ENCODE measurements at places on chromosomes 3 and 15. TPM values are rescaled to one million over a fixed set of nuclear protein-coding genes. Genes with fewer than 3 reads are reported as not detected.

GRCh38 chr15:63675263-63675662 is 78.1 kb downstream of the FBXL22 start:
- DNase-seq = no peak

DNA sequence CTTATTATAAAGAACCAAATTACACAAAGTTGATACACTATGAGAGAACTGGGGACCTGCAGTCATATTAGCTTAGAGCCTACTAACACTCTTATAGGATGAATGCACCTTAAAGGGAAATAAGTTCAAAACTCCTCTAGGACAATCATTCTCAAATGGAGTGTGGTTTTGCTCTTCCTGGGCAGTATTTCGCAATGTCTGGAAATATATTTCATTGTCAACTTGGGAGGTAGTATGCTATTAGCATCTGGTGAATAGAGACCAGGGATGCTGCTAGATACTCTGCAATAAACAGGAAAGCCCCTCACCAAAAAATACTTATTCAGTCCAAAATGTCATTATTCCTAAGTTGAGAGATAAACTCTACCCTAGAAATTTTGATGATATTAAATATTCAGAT is 451.4 kb upstream of the ARPP21 start:
- no peak for DNase-seq

GRCh38 chr3:78994174-78995027 is 773.4 kb downstream of the ROBO1 start:
- no peak for DNase-seq

DNA sequence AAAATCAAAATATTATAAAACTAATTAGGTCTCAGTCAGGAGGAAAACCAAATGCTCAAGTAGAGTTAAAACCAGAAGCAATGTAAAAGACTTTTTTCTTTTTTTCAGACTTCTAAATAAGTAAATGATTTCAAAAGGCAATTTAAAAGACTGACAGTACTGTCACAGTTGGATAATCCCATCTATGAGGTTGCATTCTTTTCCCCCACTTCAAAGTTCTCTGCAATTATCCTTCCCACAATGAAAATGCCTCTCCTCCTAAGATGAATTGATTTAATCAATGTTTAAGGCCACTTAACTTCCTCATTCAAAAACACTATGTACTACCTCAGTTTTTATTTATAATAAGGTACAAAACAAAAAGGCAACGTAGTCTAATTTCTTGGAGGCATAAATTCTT is 8.1 kb downstream of the MRPL3 start:
- DNase-seq = no peak

DNA sequence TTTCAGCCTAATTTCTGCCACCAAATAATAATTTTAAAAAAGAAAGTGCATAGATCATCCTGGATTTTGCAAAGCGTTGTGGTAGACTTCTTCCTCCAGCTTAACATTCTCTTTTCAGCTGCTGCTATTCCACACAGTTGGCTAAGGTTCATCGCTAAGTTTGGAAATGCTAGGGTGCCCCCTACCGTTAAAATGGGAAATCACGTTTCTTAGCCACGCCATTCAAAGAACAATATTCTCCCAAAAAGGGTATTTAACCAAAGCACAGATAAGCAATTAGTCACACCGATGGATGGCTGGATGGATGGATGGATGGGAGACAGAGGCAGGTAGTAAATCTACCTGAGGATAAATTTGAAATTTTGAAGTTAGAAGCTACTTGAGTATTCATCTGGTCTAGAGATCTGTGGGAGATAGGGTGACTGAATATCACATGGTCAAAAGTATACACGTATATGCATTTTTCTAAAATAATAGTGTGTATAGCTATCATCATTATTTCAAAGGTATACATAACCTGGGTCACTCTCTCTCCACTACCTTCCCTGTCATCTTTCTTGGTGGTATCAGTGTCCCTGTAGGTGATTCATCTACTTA is 67.2 kb downstream of the EFHB start:
- DNase-seq = no peak

- DNase-seq = no peak
These were observed 108.1 kb downstream of the USP13 start for GRCh38 chr3:179760944-179761343.

GRCh38 chr15:80549191-80549590 is 145.0 kb downstream of the ARNT2 start:
- DNase-seq = no peak

DNA sequence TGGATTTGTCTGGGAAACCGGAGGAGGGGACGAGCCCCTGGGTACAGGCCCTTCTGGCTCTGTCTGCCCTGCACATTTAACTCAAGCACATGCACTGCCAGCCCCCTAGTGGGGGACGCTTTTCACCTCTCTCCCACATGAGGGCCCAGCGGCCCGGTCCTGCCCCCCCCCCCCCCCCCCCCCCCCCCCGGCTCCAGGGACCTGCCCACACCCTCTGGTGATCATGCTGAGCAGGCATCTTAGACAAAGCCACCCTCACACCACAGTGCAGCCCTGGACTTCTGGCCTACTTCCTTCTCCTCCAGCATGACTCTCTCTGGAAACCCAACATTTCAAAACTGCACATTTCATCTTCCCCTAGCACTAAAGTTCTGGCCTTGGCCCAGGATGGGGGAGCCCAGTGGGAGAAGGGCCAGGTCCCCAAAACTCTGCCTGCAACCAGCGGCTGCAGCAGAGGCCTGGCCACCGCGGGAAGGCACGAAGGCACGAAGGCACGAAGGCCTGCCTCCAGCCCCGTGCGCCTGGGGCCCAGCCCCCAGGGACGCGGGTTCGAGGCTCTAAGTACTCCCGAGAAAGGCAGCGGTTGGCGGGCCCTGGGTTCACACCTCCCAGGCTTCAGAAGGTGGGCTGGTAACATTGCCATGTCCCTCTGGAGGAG is 14.1 kb downstream of the KLF15 start:
- DNase-seq = peak; percentile 74

DNA sequence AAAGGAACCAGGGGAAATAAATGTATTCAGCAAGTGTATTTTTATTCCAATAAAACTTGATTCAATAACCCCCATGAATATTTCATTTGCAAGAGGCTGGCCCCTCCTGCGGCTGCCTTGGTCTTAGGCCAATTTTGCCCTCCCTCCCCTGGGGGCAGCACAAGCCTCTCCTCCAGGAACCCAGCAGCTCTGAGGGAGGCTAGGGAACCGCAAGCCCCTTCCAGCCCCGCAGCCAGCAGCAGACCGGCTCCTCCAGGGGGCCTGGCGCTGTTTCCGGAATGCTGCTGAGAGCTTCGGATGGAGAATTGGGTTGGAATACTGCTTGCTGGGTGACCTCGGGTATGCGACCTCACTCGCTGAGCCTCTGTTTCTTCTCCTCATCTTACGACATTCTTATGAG is 150.1 kb downstream of the RAB11A start:
- no peak for DNase-seq

- no peak for DNase-seq
These were observed 435.0 kb downstream of the FOXP1 start for GRCh38 chr3:71148455-71149060.

DNA sequence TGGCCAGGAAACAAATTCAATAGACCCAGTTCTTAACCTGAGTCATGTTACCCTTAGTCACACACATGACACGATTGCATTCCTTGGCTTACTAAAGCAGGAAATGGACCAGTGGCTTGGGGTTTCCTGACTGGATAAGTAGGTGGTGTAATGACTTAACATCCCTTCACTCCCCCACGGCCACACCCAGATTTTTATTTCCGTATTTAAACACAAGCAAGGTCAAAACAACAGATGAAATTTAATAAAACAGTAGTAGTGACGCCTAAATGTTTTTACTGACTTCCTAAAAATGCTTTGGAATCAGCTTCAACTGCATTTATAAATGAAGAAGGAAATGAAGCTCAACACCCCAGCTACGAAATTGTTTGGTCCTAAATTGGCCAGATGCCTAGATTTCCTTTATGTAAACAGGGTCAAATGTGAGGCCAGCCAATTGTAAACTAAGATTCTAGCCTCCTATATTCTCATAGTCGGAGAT is 324.3 kb downstream of the CHST2 start:
- DNase-seq = no peak

DNA sequence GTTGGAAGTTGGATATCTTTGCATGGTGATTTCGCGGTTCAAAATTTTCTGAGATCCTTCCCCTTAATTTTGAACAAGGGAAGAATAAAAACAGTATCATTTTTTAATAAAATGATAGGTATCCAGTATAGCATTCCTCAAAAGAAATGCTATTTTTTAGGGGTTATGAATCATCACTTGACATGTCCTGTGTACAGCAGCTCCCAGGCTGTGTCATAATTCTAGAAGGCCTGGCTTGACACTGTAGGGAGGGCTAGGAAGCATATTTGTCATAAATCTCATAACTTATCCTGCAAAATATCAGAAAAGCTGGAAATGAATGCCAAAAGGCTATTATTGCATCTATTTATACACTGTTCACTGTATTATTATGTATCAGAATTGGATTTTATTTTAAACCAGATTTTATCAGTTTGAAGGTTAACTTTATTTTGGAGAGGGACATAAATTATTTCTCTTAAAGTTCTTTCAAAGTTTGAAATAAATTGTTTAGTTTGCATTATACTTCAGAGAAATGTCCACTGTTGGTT is 539.1 kb upstream of the ROBO2 start:
- no peak for DNase-seq

DNA sequence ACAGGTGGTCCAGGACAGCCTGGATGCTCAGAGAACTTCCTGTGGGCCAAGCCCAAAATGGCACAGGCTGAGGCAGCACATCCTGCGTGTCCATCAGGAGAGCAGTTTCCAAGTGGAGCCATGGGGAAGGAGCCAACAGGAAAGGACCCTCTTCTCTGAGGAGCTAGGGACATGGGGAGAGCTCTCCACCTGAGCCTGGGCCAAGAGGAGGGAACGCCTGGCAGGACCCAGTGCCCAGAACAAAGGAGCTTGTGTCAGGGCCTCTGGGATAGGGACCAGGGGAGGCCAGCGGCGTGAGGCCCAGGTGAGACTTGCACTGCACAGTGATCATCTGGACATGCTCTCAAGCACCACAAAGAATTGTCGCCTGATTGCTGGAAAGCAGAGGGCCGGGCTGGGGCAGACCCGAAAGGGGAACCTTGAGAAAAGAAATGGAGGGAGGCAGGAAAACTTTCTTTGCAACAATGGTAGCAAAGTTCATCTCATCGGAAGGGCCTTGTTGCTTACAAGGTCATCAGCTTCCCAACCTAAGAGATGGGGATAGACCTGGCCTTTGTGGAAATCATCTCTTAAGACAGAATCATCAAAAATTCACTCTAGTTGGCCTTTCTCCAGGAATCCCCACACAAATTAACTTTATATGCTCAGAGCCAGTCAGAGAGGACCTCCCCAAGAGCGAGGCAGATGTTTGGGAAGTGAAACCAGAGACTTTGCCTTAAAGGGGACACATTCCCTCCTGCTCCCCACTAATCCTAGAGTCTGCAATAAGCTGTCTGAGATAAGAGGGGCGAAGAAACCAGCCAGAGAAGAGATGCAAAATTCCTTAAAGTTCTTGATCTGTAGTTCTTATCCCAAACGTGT is 47.7 kb upstream of the HES1 start:
- DNase-seq = peak; percentile 62

DNA sequence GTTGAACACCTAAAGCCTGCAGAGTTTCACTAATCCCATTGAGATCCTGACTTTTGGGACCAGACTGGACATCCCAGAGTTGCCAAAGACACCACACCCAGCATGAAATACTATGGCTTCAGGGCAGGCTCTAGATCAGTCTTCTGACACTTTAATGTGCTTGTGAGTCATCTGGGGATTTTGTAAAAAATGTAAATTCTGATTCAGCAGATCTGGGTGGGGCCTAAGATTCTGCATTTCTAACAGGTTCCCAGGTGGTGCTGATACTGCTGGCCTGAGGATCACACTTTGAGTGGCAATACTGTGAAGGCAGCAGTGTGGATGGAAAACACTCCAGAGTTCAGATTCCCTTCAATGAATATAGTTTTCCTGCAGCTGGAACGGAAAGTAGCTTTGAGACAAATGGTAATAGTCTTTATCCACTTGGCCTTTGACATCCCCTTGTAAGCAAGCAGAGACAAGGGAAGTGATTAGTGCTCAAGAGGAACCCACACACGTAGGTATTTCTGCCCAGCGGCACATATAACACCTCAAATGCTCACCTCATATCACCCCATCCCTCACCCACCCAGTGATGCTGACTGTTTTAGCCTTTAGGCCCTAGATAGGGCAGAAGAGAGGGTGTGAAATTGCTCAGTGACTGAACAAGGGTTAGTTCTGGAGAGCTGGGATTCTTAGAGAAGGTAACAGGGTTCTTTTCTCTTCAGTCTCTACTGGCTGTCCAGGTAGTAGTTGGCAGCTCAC is 51.5 kb upstream of the GSK3B start:
- no peak for DNase-seq

DNA sequence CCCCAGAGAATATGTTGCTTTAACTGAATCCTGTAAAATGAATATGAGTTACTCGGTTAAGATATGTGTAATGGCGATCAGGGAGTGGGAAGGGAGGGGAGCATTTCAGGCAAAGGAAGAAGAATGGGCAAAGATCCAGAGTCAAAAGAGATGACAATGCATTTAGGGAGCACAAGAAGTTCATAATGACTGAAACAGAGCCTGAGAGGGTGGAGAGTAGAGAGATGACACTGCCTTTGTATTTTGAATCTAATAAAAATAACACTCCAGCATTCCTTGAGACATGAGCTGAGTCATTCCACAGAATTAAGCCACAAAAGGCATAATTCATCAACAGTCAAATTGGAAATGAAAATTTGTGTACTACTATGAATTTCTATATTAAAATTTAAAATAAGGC is 105.3 kb upstream of the PEX5L start:
- no peak for DNase-seq

DNA sequence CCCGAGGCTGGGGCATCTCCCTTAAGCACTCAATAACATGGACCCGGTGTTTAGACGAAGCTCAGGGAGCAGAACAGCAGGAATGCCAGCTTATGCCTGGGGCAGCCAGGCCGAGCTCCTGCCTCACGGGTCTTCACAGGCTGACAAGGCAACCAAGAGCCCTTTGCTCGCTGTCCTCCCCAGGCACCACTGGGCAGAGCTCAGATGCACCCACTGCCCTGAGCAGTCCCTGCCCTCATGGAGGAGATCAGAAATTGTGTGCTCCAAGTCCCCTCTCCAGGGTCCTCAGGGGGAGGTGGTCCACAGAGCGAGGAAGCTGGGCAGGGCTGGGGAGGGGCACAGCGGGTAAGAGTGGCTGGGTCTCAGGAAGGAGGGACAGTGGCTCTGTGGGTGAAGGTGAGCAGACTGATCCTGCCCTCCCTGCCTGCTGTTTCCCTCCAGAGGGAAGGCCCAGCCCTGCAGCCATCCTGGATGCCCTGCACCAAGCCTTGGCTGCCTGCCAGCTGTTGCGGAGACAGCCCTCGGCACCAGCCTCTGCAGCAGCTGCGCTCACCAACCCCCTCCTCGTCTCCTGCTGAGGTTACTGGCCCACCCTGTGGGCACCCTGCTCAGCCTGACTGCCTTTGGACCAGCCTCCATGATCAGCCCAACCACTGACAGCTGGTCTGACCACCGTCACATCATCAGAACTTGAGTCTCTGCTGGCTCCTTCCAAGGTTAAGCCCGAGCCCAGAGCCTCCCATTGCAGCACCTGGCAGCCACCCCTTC is 21.1 kb upstream of the GP9 start:
- no peak for DNase-seq

The GREM1 gene
- 1.9 TPM for total RNA-seq

The POPDC2 gene
- 4.5 TPM for total RNA-seq

The CLDN11 gene
- total RNA-seq = 3.5 TPM

The RPL14 gene
- total RNA-seq = 446 TPM

The ANKRD34C gene
- total RNA-seq = not detected

The CCDC13 gene
- total RNA-seq = not detected

The ADAMTS17 gene
- total RNA-seq = 7.6 TPM
